Amygdala (tissue), 56 donors: ENCODE measurements at places on chromosomes 11 and 22.

GRCh38 chr11:41392596-41392995 is 66.9 kb downstream of the LRRC4C start:
- no peak for DNase-seq

DNA sequence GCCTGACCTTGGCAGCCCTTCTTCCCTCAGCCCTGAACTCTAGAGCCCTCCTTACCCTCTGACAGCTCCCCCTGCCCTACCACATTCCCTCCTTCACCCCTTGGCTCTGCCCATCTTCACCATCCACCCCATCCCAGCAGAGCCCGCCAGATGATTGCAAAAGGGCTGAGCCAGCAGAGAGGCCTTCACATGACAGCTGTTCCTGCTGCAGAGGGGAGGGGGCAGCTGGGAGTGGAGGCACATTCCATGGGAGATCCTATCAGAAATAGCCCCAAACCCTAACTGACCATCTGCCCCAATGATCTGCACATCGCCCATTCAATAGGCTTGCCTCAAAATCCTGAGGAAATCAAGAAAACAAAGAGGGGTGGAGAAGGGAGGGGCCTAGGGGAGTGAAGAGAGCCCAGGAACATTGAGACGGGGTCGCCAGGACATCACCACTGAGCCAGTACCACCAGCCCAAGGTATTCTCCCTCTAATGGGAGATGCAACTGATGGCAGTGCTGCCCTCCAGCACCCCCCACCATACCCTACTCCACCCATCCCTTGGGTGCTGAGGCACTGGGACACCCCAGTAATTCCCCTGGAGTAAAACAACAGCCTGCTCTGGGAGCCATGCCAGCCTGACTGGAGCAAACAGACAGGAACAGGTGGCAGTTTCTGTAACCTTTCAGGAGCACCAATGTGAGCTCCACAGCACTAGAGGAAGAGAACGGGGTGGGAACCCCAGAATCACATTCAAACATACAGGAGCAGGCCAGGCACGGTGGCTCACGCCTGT is 8.0 kb upstream of the AHNAK start:
- DNase-seq: no peak

GRCh38 chr11:92129811-92130210 is 94.8 kb upstream of the FAT3 start:
- DNase-seq: no peak

- DNase-seq: no peak
Measured at GRCh38 chr11:95339086-95339901, 108.3 kb upstream of the SESN3 start.

DNA sequence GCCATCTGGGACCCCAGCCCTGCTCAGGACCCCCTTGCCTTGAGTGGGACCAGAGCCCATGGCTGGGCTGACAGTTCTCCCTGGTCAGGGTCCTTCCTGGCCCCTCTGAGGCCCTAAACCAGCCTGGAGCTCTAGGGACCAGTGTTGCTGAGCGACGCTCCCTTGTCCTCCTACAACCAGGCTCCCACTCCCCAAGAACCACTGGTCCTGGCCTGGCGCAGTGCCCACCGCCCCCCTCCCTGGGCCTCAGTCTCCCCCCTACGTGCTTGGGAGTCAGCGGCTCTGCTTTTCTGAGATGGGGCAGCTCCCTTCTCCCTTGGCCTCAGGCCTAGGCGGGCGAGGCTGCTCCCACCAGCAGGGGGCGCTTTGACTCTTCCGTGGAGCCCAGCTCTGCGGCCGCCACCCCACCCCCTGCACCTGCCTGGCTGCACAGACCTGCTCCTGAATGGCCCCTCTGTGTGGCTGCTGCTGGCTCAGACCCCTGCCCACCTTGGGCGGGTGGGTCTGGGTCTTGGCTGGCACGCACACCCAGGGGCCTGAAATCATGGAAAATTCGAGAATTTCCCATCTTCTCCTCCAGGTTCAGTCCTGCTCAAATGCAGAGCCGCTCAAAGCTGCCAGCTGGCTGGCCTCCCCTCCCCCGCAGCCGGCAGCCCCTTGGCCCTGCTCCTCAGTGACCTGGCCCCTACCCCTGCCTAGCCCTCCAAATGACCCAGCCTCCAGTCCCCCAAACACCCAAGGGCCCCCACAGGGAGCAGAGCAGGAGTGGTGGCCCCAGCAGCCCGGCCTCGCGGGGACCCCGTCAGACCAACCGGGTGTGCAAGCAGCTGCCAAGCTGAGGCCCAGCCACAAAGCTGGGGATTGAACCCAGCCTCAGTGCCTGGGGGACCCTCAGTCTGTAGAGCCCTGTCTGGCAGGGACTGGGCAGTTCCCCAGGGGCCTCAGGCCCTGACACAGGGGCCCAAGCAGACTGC is 9.1 kb downstream of the PRR33 start:
- peak; percentile 51 for DNase-seq

GRCh38 chr11:65894034-65894591 is 3.6 kb downstream of the CCDC85B start:
- DNase-seq: no peak

DNA sequence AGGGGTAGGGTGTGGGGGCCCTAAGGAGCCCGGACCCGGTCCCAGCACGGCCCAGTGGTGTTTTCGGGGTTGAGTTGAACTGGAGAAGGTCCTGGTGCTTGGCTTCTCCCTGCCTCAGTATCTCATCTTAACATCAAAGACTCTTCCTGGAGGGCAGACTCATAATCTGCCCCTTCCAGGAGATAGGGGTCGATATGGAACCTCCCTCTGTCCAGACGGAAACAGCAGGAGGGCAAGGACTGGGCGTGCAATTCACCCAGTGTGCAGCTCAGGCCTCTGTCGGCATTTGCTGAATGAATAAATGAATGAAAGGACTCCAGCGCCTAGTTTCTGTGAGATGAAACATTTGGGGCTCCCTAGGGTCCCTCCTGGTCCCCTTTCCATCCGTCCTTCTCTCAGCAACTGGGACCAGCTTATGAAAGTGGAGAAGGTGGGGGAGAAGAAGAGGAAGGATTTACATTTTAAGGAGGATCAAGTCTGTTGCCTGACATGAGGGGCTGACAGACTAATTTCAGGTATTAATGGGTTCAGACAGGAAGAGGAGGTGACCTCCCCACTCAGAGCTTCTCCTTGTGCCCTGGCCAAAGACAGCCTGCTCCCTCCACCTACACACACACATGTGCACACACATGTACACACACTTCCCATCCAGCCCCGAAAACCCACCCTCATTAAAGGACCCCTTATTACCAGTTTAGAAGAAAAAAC is 1.1 kb upstream of the SHISA8 start:
- DNase-seq: no peak

GRCh38 chr11:64855596-64856304 is 11.3 kb upstream of the CDC42BPG start:
- DNase-seq: no peak

GRCh38 chr11:9126636-9127035 is 35.2 kb upstream of the SCUBE2 start:
- DNase-seq: no peak

DNA sequence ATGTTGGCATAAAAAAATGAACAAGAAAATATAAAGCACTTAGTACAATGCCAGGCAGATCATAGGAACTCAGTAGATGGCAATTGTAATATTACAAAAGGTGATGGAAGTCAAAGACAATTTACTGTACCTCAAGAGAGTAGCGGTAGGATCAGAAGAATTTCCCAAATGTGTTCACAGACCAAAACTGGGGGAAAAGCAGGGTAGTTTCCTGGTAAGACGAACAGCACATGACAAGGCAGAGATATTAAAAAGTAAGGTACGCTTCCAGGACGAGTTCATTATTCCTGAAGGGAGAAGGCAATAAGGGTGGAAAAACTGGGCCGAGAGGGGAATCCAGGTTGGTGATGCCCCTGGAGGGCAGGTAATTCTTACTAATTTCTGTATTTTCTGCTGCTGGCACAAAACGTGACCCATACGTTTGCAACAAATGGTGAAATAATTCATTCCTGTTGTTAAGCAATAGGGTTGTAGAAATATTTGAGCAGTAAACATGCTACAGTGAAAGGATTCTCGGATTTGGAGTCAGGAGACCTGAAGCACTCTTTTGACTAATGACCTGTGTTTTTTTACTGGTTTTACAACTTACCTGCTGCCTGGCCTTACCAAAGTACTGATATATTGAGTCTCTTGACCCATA is 786 bp upstream of the ANKRD42 start:
- DNase-seq: no peak

- DNase-seq: no peak
Measured at GRCh38 chr11:4154503-4154902, 59.9 kb downstream of the RRM1 start.

DNA sequence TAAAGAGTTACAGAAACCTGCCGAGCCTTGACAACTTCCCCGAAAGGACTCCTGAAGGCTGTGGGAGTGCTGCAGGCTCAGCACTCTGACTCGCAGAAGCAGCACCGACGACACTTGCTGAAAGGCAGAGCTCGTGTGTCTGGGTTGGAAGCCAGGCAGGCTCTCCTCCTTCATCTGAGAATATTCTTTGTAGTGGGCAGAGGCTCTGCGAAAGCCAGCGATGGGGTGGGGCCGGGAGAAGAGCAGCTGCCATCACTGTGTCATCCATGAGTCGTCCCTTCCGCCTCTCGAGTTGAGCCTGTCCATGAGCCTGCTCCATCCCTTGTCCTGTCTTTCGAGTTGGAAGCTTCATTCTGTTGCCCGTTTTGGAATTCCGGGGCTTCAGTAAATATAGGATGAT is 11.9 kb downstream of the GLB1L2 start:
- no peak for DNase-seq

DNA sequence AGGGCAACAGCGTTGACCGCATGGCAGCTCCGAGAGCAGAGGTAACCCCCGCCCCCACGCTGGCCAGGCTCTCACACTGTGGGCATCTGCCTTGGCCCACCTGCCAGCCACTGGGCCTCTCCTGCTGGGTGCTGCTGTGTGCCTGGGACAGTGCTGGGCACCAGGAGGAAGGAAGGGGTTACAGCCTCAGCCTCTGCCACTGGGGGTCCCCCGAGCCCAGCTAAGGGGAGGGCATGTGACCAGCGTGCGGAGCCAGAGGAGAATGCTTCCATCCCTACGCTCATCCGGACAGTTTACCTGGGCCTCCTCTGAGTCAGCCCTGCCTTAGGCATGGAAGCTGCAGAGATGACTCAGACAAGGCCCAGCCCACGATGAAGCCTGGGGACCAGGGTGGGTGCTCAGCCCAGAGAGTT is 10.9 kb downstream of the NCF4 start:
- DNase-seq: no peak

GRCh38 chr22:45961679-45962433 is 15.1 kb downstream of the WNT7B start:
- no peak for DNase-seq

- peak; percentile 49 for DNase-seq
Measured at GRCh38 chr11:62501432-62501891, 45.1 kb downstream of the AHNAK start.

DNA sequence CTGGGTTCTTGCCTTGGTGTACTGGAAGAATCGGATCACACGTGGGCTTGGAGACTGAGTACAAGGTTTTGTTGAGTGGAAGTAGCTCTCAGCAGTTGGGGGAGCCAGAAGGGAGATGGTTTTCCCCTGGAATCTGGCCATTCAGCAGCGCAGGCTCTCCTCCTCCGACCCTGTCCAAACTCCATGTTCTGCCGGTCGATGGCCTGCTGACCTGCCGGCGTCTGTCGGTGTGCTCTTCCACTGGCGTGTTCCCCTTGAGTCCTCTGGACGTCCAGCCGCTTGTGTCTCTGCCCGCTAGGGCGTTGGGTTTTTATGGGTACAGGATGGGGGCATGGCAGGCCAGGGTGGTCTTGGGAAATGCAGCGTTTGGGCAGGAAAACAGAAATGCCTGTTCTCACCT is 38.5 kb upstream of the SLN start:
- DNase-seq: no peak

- no peak for DNase-seq
Measured at GRCh38 chr11:83159902-83160865, 3.3 kb downstream of the PCF11 start.

GRCh38 chr11:109968299-109968698 is 124.9 kb upstream of the ZC3H12C start:
- DNase-seq: no peak

- no peak for DNase-seq
Measured at GRCh38 chr22:30806391-30806861, 111.8 kb downstream of the OSBP2 start.

- DNase-seq: no peak
Measured at GRCh38 chr11:96124155-96124554, 200.2 kb upstream of the MTMR2 start.

GRCh38 chr22:41350087-41350486 is 31.7 kb upstream of the TEF start:
- DNase-seq: no peak

DNA sequence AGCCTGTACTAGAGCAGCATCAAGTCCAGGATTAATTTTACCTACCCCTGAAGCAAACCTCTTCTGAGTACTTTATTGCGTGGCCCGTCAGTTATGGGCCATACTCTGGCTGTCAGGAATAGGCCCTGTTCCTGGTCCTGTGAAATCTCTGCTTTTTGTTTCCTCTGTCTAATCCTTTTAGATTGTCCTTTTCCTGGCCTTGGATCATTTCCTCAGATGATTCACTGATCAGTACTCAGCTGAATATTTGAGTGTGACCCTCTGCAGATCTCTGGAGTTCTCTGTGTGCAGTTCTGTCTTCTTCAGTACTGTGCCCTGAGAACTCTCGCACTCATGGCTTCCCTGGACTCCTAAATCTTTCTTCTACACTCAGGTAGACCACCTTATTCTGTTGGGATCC is 123.5 kb downstream of the UVRAG start:
- no peak for DNase-seq

DNA sequence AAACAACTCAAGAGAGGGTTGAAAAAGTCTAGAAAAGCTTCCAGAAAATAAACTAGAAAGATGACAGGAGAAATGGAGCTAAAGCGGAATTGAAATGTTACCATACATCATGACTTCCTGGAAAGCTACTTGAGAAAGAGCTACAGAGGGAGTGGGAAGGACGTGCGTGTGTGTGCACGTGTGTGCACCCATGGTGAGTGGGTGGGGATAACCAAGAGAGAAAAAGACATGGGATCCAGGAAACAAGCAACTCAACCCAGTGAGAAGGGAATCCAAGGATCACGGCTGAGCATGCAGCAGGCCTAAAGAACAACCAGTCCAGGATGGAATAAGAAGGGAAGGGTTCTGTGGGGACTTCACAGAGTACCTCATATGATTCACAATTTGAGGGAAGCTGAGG is 21.6 kb downstream of the APOL1 start:
- DNase-seq: no peak

GRCh38 chr11:74306435-74307175 is 4.8 kb downstream of the P4HA3 start:
- no peak for DNase-seq

DNA sequence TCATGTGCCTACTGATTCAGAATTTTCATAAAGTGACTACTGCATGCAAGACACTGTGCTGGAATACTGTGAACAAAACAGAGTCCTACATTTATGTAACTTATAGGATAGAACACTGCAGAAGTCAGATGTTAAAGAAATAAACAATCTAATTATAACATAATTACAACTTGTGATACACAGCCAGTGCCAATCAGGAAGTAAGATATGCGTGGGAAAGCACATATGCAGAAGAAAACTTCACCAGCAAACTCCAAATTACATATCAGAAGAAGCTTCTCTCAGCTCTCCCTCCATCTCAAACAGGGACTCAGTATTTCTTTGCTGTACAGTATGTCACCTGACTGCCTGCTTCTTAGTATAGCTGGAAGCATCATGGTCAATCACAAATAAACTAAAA is 37.4 kb downstream of the PAK1 start:
- no peak for DNase-seq
